ENCODE measurements at places on chromosomes 12 and 14. TPM values are rescaled to one million over a fixed set of nuclear protein-coding genes. Genes with fewer than 3 reads are reported as not detected.

The FIGNL2 gene
- 1.2 TPM for total RNA-seq

The TDRD9 gene
- total RNA-seq, result 0.28 TPM

The KLRB1 gene
- 63.2 TPM for total RNA-seq

The KDM2B gene
- total RNA-seq, result 98.7 TPM

The RPGRIP1 gene
- not detected for total RNA-seq

The SYT10 gene
- total RNA-seq, result not detected

The SDS gene
- total RNA-seq, result 1.4 TPM

The SMIM41 gene
- total RNA-seq, result not detected

The SNAPC1 gene
- 4.2 TPM for total RNA-seq

The KRT7 gene
- total RNA-seq, result not detected

The PRIM1 gene
- total RNA-seq, result 34.3 TPM

The SLC8A3 gene
- total RNA-seq, result not detected

The PLEKHH1 gene
- total RNA-seq, result 0.22 TPM

The ZNF891 gene
- 6.2 TPM for total RNA-seq

The TMEM30B gene
- 2.9 TPM for total RNA-seq

The RASSF3 gene
- 159 TPM for total RNA-seq

The IPO8 gene
- 60.5 TPM for total RNA-seq

The GNS gene
- total RNA-seq, result 34.2 TPM

The GCH1 gene
- 30.2 TPM for total RNA-seq
